ENCODE measurements at places on chromosomes 4 and X.

DNA sequence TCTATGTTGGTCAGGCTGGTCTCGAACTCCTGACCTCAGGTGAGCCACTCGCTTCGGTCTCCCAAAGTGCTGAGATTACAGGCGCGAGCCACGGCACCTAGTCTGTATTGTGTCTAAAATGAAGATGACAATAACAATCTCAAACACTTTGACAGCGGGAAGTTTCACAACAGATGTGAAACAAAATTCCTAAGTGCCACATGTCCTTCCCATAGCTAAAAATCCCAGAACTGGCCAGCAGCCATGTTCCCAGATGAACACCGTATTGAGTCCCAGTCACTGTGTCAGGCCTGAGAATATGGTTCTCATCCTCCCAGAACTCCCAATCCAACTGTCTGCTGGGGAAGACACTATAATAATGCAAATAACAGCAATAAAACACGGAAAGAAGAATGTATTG lies 16.4 kb upstream of the KLHL8 start:
- no peak for DNase-seq

DNA sequence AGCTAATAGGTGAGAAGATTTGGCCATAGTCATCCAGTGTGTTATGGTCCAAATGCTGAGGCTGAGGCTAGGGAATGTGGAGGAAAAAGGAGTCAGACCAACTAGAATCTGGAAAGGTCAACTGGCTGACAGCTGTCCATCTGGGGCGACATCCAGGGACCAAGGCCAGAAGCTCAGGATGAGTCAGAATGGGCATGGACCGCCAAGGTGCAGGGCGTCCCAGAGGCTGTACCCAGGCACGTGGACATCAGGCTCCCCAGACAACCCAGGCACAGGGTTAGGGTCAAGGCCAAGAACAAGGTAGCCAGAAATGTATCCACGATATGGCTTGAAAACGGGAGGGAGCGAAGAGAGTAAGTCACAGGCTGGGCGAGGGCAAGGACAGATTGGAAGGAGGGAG lies 26.1 kb upstream of the PTTG2 start:
- DNase-seq = no peak

DNA sequence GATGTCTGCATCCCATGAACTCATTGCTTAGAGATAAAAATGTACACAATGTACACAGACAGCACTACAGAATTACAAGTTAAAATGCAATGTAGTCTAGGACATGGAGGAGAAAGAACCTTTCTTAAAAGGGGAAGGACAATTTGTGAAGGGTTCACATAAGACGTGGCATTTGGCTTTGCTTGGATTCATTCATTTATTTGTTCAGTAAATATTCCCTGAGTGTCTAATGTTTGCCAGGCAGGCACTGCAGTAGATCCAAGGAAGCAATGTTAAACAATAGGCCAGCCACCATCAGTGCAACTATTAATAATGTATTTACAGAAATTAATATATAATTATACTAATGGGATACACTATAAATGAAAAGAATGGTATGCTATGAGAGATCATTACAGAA lies 94.4 kb downstream of the GRIA2 start:
- no peak for DNase-seq

GRCh38 chr4:3762753-3763549 lies 3.2 kb upstream of the ADRA2C start:
- no peak for DNase-seq

GRCh38 chrX:66489339-66489738 lies 149.5 kb downstream of the EDA2R start:
- no peak for DNase-seq

GRCh38 chr4:93700571-93700970 lies 128.0 kb upstream of the ATOH1 start:
- DNase-seq = no peak

DNA sequence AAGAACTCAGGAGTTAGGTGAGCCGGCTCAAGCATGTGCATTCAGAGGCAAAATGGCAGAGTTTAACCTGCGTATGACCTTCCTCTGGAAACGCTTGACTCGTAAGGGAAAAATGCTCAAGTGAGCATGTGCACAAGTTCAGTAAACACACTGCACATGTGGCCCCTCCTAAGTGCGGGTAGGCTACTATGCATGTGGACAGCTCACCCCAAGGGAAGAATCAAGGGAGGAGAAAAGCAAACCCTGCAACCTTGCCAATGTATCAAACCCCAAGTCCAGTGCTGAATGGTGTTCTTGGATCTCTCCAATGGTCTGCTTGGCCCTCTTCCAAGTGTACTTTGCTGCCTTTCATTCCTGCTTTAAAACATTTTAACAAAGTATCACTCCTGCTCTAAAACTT lies 407.1 kb downstream of the ADAM29 start:
- no peak for DNase-seq

GRCh38 chr4:28600958-28601357 lies 1740.3 kb downstream of the STIM2 start:
- no peak for DNase-seq

GRCh38 chr4:151304755-151305154 lies 20.6 kb downstream of the SH3D19 start:
- no peak for DNase-seq

DNA sequence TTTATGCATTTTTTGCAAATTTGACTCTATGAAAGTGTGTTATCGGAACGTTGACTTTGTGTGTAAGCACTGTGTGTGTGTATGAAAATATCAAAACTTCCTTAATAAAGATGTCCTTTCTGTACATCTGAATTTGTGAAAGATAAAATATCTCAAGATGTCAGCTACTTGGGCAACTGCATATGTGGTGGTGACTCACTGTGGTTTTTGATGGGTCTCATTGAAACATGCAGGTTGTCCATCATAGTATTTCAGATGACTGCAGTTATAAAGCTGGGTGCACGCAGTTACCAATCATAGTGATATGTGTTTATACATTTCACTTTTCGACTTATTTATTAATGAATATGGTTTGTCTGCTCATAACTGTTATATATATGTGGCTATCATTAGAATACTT lies 19.7 kb upstream of the BBS12 start:
- DNase-seq = no peak

DNA sequence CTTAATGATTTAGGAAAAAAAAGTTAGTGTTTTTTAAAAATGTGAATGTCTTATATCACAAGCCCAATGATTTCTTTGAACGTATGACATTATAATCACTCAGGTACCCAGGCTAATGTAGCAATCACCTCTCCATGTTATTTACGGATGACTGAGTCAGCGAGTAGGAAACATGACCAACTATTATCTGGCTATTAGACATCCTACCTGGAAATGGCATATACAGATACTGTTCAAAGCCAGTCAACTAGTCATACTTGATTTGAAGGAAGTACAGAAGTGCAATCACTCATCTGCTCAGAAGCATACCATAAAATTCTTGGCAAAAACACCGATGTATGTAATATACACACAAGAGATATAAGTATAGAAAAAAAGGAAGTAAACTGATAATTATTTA lies 732.5 kb downstream of the ARAP2 start:
- no peak for DNase-seq

- no peak for DNase-seq
Measured at GRCh38 chrX:68841251-68842049, 12.6 kb downstream of the EFNB1 start.

DNA sequence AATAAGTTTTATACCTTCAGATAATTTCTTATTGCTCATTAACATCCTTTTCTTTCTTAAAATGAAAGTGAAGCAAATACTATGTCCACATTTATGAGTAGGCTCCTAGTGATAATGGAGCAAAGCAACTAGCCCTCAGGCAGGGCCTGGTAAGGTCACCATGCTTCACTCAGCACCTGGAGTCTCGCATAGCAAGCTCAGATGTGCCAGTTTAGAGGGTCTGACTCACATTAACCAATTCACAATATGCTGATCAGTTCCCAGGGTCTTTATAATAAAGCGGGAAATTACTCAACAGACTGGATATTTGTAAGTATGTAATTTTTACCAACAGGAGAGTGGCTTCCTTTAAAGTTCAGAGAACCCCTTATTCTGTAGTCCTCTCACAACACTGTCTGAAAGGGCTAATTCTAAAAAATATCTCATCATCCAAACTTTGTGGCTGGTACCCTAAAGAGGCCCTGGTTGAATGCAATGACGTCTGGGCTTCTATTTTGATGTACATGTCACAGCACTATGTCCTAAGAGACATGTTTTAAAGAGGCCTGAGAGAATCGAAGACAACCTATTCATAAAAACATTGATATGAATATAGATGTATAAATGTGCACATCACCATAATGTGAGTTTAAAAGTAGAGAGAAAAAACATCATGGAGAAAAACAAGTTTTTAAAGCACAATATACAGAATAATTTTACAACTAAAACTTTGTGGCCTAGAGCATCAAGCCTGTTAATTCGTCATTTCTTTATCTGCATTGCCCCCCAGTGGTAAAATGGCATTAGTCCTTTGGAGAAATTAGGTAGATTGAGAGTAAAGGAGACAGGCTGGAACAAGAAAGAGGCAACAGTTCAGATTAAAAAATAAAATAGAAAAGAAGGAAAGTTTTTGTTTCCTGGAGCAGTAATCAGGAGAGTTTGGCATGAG lies 44.3 kb downstream of the IL21 start:
- no peak for DNase-seq

- DNase-seq = no peak
Measured at GRCh38 chr4:128310266-128310697, 22.7 kb upstream of the PGRMC2 start.

GRCh38 chr4:27908356-27908755 lies 1047.7 kb downstream of the STIM2 start:
- DNase-seq = no peak

- DNase-seq = no peak
Measured at GRCh38 chrX:105837232-105837631, 14.9 kb downstream of the NRK start.

- no peak for DNase-seq
Measured at GRCh38 chr4:69894186-69894585, 34.2 kb upstream of the SULT1E1 start.

- DNase-seq = no peak
Measured at GRCh38 chr4:7275067-7275466, 82.7 kb downstream of the SORCS2 start.

- DNase-seq = no peak
Measured at GRCh38 chr4:73257651-73258435, 755 bp downstream of the ANKRD17 start.

DNA sequence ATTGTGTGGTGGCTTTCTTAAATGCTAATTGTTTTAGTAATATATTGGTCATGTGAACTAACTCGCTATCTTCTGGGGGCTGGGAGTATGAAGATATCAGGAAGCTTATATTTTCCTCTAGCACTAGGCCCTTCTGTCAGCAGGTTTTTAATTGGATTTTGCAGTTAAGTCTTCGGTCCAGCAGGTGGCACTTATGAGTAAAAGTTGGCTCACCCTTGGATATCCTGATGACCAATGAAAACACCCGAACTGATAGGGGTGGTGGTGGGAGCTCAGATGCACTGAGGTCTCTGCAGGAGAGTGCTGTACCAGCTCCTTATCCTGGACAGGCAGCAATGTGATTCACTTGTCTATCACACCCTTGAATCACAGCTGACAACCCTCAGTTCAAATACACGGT lies 1365.8 kb upstream of the DIAPH2 start:
- DNase-seq = no peak

GRCh38 chr4:52939739-52940138 lies 77.6 kb downstream of the RASL11B start:
- DNase-seq = no peak

- no peak for DNase-seq
Measured at GRCh38 chr4:156476359-156476758, 495.2 kb downstream of the PDGFC start.

GRCh38 chrX:25202827-25203226 lies 187.1 kb upstream of the ARX start:
- no peak for DNase-seq

DNA sequence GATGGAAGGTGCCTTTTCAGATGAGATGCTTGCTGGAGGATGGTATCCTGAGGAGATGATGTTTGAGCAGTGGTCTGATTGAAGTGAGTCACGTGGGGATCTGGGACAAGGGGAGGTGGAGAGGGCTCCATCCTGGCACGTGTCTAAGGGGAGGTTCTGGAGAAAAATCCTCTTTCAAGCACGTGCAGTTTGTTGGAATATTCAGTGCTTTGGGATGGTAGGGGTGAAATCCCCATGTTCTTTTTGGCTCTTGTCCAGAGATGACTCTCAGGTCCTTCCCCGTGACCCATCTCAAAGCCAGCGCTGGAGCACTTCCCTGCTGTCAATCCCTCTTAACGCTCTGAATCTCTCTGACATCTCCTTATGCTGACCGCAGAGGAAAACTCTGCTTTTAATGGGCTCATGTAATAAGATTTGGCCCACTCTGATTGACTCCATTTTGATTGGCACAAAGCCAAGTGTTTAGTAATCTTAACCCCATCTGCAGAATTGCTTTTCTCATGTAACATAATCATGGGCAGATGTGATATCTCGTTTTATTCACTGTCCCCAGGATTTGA lies 10.8 kb upstream of the KLKB1 start:
- no peak for DNase-seq

GRCh38 chr4:66974665-66975064 lies 570.6 kb downstream of the CENPC start:
- no peak for DNase-seq

- DNase-seq = peak; percentile 61
Measured at GRCh38 chrX:70454441-70455365, 10.1 kb downstream of the DLG3 start.

GRCh38 chrX:82666355-82666754 lies 841.7 kb upstream of the POU3F4 start:
- no peak for DNase-seq

DNA sequence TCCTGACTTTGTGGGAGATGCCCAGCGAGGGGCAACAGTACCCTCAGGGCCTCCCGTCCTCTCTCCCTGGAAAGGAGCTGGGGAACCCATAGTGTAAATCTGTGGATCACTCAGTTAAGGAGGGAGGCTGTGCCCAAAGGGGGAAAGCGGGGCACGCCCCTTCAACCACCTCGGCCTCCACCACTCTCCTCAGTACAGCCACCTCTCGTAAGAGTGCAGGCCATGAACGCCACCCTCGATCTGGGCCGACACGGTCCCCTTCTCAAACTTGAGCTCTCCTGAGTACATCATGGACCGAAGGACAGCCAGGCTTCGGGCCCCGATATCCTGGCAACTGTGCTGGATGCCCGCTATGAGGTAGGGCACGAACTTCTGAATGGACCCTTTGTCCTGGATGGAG lies 221.8 kb upstream of the ATP6AP2 start:
- no peak for DNase-seq

DNA sequence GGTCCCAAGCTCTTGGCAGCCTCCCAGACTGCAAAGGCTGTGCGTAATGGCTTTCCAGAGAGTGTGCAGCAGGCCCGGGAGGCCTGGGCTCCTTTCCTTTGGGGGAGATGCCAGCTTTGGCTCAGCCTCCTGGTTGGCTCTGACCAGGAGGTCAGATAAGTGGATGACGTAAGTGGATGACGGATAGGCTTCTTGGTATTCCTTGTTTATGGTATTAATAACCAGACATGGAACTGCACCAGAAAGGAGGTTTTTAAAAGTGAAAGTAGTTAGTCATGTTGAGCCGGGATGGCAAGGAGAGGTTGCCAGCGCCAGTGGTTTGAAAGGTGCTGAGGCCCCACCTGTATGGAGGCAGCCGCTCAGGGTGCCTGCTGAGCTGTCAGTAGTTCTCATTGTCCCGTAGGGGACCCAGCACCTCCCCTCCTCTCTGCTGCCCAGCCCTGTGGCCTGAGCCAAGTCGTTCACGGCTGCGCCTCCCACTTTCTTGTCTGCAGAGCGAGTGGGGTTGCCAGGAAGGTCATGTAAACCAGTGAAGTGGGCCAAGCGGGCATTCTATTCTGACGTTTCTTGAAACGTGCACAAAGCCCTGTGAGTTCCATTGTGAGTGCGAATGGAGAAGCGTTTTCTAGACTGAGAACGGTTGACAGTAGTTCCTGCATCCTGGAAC lies 28.7 kb upstream of the STOX2 start:
- no peak for DNase-seq
